ENCODE measurements at places on chromosomes 11 and 22.
A peak's percentile ranks its signal among the peaks of the same experiment; 100 is the strongest.

GRCh38 chr11:35180317-35181233 lies 41.6 kb downstream of the CD44 start:
- no peak for DNase-seq

GRCh38 chr22:24101966-24102365 lies 79.3 kb upstream of the SUSD2 start:
- DNase-seq: no peak

DNA sequence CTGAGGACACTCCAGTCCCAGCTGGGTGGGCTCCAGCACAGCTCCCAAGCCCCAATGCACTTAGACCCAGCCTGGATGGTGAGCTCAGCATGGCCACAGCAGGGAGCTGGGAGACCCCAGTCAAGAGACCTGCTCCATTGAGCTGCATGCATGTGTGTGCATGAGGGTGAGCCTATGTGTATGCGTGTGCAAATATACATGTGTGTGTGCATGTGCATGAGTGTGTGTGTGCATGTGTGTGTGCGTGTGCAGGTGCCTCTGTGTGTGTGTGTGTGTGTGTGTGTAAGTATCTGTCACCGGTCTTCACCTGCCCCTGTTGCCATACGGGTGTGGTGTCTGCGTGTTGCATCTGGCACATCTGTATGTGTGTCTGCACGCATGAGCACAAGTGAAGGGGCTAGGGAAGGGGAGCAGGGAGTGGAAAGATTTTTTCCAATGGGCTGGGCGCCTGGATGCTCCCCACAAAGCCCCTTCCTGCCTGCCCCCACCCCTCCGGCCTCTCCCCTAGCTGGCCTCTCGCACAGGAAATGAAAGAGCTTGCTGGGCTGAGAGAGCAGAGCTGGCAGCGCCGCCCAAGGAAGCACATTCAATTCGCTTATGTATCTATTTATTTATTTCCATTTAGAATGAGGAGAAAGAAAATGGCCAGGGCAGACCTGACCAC lies 4.1 kb downstream of the TSPAN32 start:
- no peak for DNase-seq

GRCh38 chr11:12715941-12716340 lies 41.7 kb downstream of the TEAD1 start:
- no peak for DNase-seq

DNA sequence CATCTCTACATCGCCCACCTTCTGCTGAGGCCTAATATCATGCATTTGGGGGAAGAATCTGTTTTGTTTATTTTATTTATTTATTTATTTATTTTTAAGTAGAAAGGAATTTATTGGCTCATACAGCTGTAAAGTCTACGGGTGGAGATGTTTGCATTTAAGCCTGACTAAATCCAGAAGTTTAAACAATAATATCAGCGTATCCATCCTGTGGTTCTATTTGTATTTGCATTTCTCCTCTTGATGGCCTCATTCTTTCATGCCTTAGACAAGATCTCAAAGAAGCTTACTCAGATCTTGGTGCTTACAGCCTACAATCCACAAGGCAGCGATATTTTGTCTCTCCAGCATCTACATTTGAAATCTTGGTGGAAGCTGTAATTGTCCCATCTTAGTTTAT lies 67.1 kb upstream of the CARD18 start:
- no peak for DNase-seq

DNA sequence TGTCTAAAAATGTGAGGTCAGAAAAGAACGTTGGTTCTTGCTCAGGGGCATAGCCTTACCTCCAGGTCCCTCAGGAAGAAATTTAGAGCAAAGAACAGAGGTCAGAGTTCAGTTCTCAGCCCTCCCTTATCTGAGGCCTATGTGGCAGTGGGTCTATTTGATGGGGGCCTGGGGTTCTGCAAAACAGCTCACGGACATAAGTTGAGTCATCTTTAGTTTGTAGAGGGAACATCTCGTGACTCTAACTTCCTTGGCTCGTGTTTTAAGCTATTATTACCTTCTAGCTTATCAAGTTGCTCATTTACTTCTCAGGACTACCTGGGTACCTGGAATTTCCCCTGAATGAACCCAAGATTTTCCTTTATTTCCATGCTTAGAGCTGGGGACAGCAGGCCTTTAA lies 91.3 kb upstream of the AMOTL1 start:
- no peak for DNase-seq

GRCh38 chr11:32003335-32003734 lies 87.5 kb upstream of the RCN1 start:
- no peak for DNase-seq

DNA sequence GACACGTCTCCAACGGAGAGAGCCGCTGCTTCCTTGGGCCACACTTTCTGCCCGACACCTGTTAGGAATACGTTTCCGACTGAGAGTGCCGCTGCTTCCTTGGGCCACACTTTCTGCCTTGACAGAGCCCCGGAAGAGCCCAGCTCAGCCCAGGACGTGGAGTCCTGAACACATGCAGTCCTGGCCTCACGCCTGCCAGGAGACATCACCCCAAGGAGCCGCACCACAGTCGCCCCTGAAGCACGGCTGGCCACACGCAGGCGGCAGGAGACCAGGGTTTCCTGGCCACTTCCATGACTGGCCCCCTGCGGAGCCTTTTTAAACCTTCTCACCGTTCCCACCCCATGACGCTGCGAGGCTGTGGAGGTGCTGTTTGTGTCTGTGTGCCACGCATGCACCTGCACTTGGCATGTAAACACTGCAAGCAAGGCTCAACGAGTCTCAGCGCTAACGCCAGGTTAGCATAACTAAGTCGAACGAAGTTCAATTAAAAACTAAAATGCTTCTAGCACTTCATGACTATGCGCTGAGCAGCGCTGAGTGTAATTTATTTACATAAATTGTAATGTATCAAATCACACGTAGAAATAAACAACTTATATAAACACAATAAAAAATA lies 8.8 kb downstream of the TOLLIP start:
- DNase-seq: peak; percentile 74

DNA sequence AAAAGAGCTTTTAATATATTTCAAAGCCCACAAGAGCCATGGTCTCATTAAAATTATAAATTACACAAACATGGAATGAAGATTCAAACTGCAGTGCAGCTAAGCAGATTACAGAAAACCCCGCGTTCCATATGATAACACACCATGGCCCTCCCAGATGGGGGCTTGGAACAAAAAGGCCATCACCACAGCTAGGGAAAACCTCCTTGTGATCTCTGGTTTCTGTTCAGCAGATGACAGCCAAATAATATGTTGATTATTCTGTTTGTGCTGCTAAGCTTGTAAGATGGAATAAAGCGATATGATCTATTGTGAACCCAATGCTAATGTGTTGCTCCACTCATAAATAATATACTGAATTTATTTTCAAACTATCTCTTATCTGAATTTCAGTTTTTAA lies 28.5 kb downstream of the IMMP1L start:
- no peak for DNase-seq

- no peak for DNase-seq
Measured at GRCh38 chr11:68314203-68315170, 2.1 kb downstream of the LRP5 start.

DNA sequence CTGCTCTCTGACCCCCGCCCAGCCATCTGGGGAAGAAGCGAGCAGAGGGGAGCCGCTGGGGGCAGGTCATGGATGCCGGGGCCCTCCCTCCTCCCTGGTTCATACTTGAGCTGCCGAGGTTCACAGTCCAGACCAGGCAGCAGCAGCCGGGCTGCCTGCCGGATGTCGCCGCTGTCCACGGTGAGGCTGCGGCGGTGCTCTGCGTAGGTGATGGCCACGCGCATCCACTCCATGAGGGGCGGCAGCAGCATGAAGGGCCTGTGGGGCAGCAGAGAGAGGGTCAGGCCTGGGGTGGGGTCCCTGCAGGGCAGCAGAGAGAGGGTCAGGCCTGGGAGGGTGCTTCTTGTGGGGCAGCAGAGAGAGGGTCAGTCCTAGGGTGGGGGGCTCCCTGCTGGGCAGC lies 67.6 kb downstream of the NAT10 start:
- no peak for DNase-seq

- peak; percentile 67 for DNase-seq
Measured at GRCh38 chr11:63945477-63946163, 6.8 kb downstream of the NAA40 start.

GRCh38 chr22:47691152-47691895 lies 928.9 kb downstream of the TBC1D22A start:
- no peak for DNase-seq

GRCh38 chr11:130088217-130088616 lies 18.5 kb downstream of the APLP2 start:
- DNase-seq: no peak

DNA sequence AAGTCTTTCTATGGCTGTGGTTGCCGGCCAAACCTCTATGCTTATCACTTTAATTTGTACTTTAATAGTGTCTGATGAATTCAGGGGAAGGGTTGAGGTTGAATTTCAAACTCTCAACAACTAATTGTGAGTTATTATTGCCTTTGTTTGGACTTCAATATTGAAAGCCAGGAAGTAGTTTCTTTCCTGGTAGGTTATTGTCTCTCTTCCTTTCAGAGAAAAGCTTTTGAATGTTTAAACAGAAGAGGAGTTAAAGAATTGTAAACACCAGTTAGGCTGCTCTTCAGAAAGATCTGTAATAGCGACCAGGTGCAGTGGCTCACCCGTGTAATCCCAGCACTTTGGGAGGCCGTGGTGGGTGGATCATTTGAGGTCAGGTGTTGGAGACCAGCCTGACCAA lies 22.2 kb downstream of the NNMT start:
- DNase-seq: peak; percentile 78

- DNase-seq: peak; percentile 27
Measured at GRCh38 chr11:11297578-11297977, 55.5 kb downstream of the CSNK2A3 start.

- no peak for DNase-seq
Measured at GRCh38 chr11:47383071-47383470, 4.7 kb upstream of the SPI1 start.

GRCh38 chr11:100671471-100671870 lies 15.6 kb upstream of the ARHGAP42 start:
- no peak for DNase-seq

DNA sequence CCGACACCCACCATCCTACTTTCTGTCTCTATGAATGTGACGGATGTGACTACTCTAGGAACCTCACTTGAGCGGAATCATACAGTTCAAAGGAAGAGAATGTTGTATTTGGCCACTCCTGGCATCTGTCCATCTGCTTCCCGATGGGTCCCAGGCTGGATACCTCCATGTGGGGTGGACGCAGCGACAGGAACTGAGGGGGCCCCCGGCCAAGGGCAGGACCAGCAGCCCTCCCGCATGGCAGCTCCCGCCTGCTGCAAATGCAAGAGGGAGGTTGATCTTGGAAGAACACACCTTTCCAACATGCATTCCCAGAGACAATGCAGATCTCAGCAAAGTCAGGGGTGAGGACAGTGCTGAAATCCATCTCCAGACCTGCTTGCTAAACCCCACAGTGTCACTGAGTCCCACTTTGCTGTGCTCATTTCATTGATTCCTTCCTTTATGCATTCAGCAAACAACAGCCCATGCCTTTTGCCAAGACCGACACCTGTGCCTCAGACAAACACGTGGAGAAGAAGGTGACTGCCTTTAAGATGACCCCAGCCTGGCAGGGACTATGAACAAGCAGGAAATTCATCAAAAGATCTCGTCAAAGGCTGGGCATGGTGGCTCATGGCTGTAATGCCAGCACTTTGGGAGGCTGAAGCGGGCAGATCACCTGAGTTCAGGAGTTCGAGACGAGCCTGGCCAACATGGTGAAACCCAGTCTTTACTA lies 246.2 kb downstream of the CTTN start:
- DNase-seq: no peak

- DNase-seq: peak; percentile 71
Measured at GRCh38 chr11:132114185-132114584, 743.8 kb downstream of the NTM start.

DNA sequence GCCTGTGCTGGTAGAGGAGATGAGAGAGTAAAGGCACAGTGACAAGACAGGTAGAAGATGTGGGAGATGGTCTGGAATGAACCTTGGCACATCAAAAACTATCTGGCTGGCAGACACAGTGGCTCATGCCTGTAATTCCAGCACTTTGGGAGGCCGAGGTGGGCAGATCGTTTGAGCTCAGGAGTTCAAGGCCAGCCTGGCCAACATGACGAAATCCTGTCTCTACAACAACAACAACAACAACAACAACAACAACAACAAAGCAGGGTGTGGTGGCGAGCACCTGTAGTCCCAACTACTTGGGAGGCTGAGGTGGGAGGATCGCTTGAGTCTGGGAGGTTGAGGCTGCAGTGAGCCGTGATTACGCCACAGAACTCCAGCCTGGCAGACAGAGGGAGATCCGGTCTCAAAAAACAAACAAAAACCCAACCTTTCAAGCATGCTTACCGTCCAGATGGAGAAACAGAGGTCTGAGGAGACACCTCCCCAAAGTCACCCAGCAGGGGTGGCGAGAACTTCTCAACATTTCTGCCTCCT lies 11.8 kb downstream of the KCTD21 start:
- DNase-seq: no peak

GRCh38 chr22:41875531-41876270 lies 39.2 kb downstream of the SHISA8 start:
- DNase-seq: no peak

GRCh38 chr11:95794086-95794485 lies 3.8 kb downstream of the CEP57 start:
- DNase-seq: no peak

- DNase-seq: peak; percentile 94
Measured at GRCh38 chr22:40651563-40652501, 15.3 kb upstream of the MRTFA start.

GRCh38 chr11:2536440-2536989 lies 91.7 kb downstream of the KCNQ1 start:
- DNase-seq: no peak

- no peak for DNase-seq
Measured at GRCh38 chr11:21931436-21932101, 261.3 kb upstream of the ANO5 start.

- no peak for DNase-seq
Measured at GRCh38 chr22:35631597-35631996, 14.5 kb upstream of the MB start.

- DNase-seq: peak; percentile 42
Measured at GRCh38 chr11:18727479-18728236, 1.7 kb upstream of the IGSF22 start.

DNA sequence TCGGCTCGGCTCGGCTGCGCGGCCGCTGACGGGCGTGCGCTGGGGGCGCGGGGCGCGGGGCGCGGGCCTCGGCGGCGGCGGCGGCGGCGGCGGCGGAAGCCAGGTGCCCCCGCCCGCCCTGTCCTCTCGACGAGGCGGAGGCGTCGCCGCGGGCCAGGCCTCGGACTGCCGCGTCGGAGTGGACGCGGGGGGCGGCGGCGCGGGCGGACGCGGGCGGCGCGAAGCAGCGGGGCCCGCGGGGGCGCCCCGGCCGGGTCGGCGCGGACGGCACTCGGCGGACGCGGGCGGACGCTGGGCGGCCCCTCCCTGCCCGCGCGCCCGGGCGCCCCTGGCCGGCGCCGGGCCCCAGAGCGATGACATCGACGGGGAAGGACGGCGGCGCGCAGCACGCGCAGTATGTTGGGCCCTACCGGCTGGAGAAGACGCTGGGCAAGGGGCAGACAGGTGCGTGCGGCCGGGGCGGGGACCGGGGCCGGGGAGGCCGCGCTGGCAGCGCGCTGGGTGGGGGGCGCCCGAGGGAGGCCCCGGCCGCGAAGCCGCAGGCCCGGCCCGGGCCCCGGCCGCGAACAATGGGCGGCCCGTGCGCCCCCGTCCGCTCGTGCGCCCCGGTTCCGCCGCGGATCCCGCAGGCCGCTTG lies at the start of gene BRSK2:
Gene BRSK2 (plus strand): TSS at position 3 of the 637 bp plus-strand sequence. CDS start 351 bp downstream, at position 354.
- no peak for DNase-seq
